Activated CD4-positive, alpha-beta T cell treated with anti-CD3 and anti-CD28 coated beads for 1 hour (primary cell): ENCODE measurements at places on chromosomes 4 and X.

- DNase-seq = no peak
These were observed 70.9 kb upstream of the ENPP6 start for GRCh38 chr4:184288451-184289178.

GRCh38 chr4:35182451-35182850 is 1061.9 kb downstream of the ARAP2 start:
- no peak for DNase-seq

GRCh38 chr4:82403725-82404124 is 26.5 kb downstream of the HNRNPDL start:
- DNase-seq = no peak

- DNase-seq = no peak
These were observed 219.8 kb downstream of the OR13H1 start for GRCh38 chrX:131763674-131764073.

DNA sequence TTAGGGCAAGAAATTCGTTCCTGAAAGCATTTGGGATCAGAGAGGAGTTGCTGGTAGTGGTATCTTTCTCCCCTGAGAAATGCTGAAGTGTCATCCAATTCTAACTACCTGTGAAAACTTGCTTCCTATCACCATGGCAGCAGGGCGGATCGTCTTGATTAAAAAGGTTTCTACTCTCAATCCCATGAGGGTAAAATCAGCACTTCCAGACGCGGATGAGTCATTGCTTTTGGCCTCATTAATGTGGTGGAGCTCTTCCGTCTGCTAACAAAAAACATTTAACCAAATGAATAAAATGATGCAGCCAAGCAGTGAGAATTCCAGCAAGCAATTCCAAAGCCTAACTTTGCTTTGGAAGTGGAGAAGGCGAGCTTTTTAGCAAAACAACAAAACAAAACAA is 325.6 kb downstream of the CAMK2D start:
- DNase-seq = no peak

- DNase-seq = no peak
These were observed 2.1 kb downstream of the SLC6A8 start for GRCh38 chrX:153689654-153690465.

- no peak for DNase-seq
These were observed 414.4 kb downstream of the SMARCA1 start for GRCh38 chrX:129108936-129109335.

DNA sequence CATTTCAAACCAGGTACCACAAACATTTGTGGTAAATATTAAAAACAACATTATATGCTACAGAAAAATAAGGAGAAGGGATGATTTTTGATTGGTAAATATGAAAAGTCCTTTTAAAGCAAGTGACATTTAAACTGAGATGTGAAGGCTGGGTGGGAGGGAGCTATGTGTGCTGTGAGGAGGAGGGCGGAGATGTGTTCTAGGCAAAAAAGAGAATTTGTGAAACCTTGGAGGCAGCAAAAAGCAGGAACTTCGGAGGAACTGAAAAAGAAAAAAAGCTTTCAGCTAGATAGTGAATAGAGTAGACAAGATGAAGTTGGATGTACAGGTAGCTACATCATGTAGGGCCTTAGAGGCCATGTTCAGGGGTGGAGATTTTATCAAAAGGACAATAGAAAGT is 10.1 kb upstream of the ARAP2 start:
- no peak for DNase-seq

GRCh38 chr4:93775551-93775950 is 53.0 kb upstream of the ATOH1 start:
- DNase-seq = no peak

GRCh38 chr4:144575181-144575580 is 70.8 kb upstream of the HHIP start:
- no peak for DNase-seq

DNA sequence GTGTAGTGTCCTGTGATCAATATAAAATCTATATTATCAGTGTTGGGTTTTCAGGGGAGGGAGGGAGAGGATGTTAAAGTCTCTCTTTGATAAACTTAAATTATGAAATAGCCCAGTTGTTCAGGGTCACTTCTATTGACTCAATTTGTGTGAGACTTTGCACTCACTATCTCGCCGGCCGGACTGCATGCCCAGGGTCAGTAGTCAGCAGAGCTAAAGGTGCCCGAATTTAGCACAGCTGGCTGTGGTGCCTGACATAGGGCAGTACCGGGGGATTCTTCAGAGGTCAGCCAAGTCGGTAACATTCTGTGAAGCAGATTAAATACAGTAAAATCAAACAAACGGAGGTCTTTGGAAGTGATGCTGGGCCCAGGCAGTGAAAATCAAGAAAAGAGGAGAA is 19.2 kb downstream of the GABRQ start:
- no peak for DNase-seq

GRCh38 chr4:17708992-17709762 is 72.2 kb downstream of the FAM184B start:
- no peak for DNase-seq

DNA sequence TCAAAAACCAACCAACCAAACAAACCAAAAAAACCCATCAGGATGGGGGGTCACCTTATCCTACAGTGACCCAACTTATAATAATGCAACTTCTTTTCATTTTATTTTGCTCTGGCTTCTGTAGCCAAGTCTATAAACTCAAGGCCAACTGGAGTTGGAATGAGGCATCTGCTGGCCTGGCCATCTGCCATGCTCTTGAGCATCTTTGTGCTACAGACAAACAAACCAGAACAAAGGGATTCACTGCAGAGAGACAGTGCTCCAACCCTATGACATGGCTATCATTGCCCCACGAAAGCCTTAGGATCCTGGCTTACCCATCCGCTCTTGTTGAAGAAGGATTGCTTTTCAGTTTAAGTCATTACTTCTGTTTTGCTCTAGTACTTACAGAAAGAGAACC is 49.2 kb upstream of the SCRG1 start:
- DNase-seq = no peak

DNA sequence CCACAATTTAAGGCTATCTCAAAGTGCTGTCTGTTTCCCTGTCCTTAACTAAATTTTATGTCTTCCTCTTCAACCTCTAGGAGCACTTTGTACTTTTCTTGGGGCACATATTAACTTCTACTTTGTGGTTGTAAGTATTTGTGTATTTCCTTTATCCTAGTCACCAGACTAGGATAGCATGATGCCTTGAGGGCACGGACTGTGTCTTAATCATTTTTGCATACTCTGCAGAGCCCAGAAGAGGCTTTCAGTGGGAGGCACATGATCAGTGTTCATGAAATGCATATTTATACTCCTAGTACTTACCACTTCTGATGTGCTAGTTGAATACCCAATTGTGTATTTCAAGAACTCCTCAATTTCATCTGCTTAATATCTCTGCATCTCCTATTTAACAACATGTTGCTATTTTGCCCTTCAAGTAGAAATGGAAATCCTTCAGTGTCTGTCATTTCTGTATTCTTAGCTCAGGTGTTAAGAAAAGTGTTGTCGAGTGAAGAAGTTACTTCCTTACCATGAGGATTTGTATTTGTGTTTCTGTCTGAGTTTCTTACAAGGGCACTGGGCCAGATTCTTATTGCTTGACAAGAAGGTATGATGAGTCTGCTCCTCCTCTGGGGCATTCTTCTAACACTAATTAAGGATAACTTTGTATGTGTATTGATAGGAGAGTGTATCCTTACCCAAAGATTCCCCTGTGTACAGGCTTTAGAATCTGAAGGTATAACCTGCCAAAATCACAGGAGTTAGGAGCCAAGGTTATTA is 28.3 kb upstream of the PGRMC2 start:
- no peak for DNase-seq

DNA sequence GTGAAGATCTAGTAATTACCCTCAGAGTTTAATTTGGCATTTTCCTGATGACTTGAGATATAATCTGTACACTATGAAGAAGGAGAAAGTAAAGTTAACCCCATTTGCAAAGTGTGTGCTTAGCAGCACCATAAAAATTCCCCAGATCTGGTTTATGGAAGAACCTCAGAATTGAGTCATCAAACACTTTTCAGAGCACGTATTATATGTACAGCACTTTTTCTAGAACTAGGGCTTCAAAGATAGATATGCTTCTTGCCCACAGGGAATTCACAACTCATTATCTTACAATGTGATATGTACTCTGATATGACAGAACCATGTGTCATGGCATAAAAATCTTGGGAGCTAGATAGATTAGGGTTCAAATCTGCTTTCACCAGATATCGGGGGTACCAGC is 150.9 kb downstream of the SLC10A7 start:
- no peak for DNase-seq

DNA sequence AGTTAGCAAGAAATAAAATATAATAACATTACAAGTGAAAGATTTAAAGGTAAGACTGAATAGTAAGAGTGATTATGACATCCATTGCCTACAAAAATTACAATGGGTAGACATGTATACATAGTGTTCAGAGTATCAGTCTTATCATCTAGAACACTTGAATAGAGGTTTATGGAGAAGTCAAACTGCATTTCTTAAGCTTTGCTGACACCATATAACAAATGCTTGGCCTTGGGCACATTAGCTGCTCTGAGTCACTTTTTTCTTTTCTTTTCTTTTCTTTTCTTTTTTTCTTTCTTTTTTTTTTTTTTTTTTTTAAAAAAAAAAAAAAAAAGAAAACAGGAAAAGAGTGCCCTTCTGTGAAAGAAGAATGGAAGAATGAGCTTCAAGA is 220.0 kb downstream of the SPCS3 start:
- DNase-seq = no peak

DNA sequence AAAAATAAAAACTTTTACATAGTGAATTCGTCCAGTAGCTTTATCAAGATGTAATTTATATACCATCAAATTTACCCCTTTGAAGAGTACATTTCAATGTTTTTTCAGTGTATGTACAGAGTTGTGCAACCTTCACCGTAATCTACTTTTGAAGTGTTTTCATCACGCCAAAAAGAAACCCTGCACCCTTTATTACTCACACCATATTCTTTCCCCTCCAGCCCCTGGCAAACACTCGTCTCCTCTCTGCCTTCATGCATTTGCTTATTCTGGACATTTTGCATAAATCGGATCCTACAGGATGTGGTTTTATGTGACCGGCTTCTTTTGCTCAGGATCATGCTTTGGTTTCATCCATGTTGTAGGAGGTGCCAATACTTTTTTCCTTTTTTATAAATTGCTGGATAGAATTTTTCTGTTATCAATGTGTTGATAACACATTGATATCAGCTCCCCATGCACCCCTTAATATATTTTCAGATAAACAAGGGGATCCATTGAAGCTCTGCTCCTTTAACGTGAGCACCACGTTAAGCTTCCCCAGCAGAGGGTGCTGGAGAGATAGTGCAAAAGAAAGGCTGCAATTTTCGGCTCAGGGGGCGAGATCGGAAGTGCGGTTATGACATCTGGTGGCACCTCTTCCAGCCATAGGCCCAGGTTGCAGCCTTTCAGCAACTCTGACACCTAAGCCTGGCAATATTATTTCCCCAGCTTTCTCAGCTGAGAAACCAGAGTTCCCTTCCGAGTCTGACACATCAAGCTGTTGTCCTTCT is 100.1 kb upstream of the VCX3B start:
- no peak for DNase-seq

DNA sequence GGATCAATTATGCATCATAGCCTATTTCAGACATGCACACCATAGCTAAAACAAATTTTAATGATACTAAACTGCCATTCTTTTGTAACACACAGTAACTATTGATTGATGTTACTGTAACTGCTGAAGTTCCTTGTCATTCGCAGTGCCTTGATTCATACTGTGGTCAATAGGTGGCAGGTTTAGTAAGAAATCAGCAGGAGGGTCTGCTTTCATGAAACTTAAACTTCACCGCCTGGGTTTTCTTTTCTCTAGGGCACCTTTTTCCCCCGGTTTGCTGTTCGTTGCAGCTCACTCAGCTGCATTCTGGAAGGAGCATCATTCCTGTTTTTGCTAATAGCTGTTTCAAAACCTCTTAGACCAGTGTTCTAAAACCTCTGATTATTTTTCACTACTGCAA is 88.1 kb downstream of the RPA4 start:
- no peak for DNase-seq

DNA sequence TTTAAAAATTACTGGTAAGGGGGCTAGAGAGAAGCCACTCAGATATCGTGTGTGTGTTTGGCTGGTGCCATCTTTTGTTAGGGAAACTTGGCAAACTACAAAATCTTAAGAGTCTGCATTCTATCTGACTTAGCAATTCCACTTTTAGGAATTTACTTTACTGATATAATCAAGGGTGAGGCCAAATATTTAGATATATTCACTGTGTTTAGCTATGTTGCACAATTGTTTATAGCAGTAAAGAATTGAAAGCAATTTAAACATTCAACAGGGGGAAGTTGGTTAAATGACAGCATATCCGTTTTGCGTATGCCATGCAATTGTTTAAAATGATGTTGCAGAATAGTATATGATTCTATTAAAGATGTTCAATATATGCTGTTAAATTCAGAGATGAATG is 6.4 kb upstream of the HERC3 start:
- no peak for DNase-seq

DNA sequence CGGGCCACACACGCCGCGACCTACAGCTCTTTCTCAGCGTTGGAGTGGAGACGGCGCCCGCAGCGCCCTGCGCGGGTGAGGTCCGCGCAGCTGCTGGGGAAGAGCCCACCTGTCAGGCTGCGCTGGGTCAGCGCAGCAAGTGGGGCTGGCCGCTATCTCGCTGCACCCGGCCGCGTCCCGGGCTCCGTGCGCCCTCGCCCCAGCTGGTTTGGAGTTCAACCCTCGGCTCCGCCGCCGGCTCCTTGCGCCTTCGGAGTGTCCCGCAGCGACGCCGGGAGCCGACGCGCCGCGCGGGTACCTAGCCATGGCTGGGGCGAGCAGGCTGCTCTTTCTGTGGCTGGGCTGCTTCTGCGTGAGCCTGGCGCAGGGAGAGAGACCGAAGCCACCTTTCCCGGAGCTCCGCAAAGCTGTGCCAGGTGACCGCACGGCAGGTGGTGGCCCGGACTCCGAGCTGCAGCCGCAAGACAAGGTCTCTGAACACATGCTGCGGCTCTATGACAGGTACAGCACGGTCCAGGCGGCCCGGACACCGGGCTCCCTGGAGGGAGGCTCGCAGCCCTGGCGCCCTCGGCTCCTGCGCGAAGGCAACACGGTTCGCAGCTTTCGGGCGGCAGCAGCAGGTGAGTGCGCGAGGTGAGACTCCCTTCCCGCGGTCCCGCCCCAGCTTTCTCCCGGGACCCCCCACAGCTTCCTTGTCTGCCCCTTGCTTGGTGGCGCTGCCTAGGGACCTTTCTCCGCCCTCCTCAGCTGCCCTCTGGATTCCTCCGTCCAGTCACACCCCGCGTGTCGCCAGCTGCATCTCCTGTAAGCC is 678 bp downstream of the BMP3 start:
- no peak for DNase-seq

DNA sequence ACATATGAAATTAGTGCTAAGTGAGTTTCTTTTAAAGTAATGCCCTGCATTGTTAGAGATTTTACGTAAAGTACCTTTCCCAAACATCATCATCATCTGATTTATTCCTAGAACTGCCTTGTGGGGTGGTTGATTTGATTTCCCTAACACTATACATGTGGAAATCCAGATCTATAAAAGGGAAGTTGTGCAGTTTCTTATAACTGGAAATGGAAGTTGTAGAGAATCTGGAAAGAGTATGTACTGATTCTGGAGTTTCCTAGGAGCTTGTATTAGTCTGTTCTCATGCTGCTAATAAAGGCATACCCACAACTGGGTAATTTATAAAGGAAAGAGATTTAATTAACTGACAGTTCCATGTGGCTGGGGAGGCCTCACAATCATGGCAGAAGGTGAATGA is 47.9 kb downstream of the BMP2K start:
- DNase-seq = no peak
